ENCODE measurements at places on chromosomes 1 and 21.

GRCh38 chr21:44086636-44087425 is 20.4 kb upstream of the PWP2 start:
- no peak for DNase-seq

DNA sequence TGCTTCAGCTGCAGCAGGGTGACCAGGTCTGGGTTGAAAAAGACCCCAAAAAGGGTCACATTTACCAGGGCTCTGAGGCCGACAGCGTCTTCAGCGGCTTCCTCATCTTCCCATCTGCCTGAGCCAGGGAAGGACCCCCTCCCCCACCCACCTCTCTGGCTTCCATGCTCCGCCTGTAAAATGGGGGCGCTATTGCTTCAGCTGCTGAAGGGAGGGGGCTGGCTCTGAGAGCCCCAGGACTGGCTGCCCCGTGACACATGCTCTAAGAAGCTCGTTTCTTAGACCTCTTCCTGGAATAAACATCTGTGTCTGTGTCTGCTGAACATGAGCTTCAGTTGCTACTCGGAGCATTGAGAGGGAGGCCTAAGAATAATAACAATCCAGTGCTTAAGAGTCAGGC is 2.9 kb downstream of the C1QA start:
- no peak for DNase-seq

GRCh38 chr1:48870596-48870995 is 93.9 kb upstream of the BEND5 start:
- peak; percentile 9 for DNase-seq

DNA sequence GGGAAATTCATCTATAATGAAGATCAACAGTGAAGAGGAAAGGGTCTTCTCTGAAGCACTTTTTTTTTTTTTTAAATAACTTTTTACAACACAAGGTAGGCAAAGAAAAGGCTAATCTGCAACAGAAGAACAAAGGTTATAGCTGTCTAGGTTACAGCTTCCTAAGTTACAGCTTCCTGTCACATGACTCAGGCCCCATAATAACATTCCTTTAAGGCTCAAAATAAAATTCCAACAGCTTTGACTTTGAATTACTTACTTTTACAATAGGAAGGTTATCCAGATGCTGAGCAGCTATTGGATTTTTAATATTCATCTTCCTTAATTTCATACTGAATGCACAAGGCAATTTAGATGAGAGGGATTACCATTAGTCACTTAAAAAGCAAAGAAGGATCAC is 40.4 kb upstream of the TMEM61 start:
- no peak for DNase-seq

GRCh38 chr1:2645143-2645542 is 12.3 kb upstream of the MMEL1 start:
- DNase-seq, result no peak

DNA sequence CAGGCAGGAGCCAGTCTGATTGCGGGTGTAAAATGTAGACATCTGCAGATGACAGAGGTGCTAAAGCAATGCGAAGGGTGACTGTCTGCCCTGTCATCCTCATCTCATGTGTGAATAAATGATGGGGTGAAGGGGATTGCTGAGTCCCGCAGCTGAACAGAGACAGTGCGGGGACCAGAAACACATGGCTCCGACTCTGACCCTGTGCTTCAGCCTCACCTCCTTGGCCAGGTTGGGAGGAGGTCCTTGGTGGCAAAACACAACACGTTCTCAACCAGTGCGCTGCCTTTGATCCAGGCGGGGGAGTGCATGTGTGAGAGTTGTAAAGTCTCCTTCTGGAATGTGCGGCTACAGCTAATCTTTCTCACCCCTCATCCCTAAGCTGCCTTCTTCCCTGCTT is 32.0 kb upstream of the TTC22 start:
- no peak for DNase-seq

GRCh38 chr1:119275145-119276134 is 93.1 kb upstream of the HAO2 start:
- peak; percentile 39 for DNase-seq

GRCh38 chr1:241896670-241896962 is 48.6 kb downstream of the EXO1 start:
- DNase-seq, result no peak

GRCh38 chr1:245133995-245134715 is 20.6 kb upstream of the KIF26B start:
- DNase-seq, result no peak

DNA sequence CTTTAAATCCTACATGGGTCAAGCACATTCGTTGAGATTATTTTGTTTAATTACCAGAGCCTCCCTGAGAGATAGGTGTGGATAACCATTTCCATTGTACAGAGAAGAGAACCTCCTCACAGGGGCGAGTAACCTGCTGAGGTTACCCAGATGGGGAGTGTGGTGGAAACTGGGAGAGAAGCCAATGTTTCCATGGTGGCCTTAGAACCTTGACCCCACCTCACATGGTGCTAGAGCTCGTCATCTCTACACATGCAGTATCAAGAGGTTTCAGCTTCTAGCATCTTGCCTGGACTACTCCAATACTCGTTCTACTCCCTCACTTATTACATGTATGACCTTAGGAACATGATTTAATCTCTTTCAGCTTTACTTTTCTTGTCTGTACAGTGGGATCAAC is 4.8 kb downstream of the REG4 start:
- no peak for DNase-seq
